ENCODE measurements at places on chromosomes 16 and 17.

DNA sequence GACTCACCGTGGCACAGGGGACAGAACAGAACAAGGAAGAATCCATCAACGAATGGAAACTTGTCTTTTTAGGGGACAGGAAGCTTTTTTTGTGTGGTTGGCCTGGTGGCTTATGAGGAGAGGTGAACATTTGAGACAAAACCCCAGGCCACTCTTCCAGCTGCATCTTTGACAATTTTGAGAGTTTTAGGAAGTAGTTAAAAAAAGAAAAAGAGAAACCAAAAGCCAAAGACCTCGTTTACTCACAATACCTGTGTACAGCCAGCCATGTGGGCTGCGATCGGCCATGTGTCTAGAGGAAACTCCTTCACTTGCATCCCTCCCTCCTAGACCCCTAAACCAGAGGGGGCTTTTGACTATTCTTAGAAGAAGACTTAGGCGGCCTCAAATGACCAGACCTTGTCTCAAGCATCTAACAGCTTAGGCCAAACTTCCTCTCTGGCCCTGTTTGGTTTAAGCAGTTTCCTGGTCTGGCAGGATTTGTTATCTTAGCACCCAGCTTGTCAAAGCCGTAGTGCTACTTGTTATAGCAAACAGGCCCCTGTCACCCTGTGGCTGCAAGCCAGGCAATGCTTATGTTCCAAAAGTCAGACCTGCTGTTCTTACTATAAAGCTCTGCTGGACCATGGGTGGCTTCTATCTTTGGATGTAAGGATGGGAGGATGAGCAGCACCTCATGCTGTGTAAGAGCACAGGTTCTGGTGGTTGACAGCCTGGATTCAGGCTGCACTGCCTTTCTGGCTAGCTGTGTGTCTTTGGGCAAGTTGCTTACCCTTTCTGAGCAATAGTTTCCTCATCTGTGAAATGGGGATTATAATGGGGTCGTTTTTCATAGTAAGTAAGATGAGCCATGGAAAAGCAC lies 17.7 kb downstream of the KSR1 start:
- no peaks in the 10 kb centered on the region for H3K27me3 ChIP-seq
- no peak overlapping the region for H3K4me3 ChIP-seq
- H3K36me3 ChIP-seq, result no peaks in the 10 kb centered on the region
- peak; percentile 53 for DNase-seq

GRCh38 chr17:42133461-42134041 lies 10.9 kb downstream of the HSPB9 start:
- H3K27me3 ChIP-seq, result no peaks in the 10 kb centered on the region
- DNase-seq, result peak; percentile 68
- no peak overlapping the region for H3K4me3 ChIP-seq
- no peak overlapping the region for H3K27ac ChIP-seq
- peaks cover 73% of the 10 kb centered on the region for H3K36me3 ChIP-seq

DNA sequence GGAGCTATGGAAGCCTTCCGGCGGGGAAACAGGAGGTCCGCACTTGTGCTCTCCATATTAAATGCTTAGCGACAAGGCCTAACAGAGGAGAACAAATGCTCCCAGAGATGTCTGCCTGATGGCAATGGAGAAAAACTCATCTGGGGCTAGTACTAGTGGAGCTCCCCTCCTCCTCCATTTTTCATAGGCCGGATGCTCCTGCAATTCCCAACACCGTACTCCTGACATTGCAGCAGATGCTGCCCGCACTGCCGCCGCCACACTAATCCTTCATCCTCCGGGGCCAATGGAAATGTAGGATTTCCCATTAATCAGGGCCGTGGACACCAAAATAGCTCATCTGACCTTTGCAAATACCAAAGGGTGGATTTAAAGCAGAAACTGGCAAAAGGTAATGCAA lies 27.5 kb downstream of the TOM1L2 start:
- no peaks in the 10 kb centered on the region for H3K27me3 ChIP-seq
- DNase-seq, result no peak
- no peak overlapping the region for H3K27ac ChIP-seq
- H3K4me3 ChIP-seq, result no peak overlapping the region
- H3K4me1 ChIP-seq, result no peaks in the 10 kb centered on the region

DNA sequence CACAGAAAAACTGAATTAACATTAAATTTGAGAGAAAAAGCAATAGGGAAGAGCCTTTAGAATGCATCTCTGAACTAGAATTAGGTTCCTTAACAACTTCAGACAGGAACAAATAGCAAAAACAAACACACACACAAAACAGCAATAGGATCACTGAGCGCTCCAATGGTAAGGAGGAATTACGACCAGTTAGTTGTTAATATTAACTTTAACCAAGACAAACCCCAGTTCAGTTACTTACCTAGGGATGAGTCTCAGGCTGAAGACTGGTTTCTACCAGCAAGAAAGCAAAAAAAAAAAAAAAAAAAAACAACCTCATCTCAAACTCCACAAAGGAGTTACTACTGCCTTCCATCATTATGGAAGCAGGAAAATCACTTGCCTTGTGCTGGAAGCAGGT lies 14.6 kb downstream of the DHRS7B start:
- peaks cover 5% of the 10 kb centered on the region for H3K36me3 ChIP-seq
- no peak overlapping the region for H3K4me3 ChIP-seq
- no peaks in the 10 kb centered on the region for H3K27me3 ChIP-seq
- H3K4me1 ChIP-seq, result no peaks in the 10 kb centered on the region
- no peak overlapping the region for H3K27ac ChIP-seq

- H3K4me1 ChIP-seq, result peaks cover 29% of the 10 kb centered on the region
- no peaks in the 10 kb centered on the region for H3K36me3 ChIP-seq
- DNase-seq, result peak; percentile 86
- peak overlapping the region; percentile 74 for H3K27ac ChIP-seq
- H3K4me3 ChIP-seq, result peak overlapping the region; percentile 8
These were observed 38.8 kb downstream of the WSB1 start for GRCh38 chr17:27332485-27333409.

DNA sequence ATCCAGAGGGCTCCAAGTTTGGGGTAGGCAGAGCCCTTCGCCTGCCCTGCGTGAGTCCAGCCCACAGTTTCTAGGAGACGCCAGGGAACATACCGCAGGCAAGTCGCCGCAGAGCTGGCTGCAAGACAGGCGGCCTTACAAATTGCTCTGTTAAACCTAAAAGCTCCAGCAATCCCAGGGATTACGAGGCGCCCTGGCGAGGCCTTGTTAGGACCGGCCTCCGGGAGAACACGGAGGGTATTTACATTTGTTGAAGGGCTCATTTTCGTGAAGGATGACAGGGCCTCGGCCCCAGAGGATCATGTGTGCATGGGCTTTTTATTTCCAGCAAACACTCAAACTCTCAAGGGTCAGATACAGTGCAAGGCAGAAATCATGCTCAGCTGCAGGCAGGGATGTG lies 77.6 kb upstream of the FOXF1 start:
- H3K4me1 ChIP-seq, result no peaks in the 10 kb centered on the region
- no peak overlapping the region for H3K4me3 ChIP-seq
- no peak overlapping the region for H3K27ac ChIP-seq

DNA sequence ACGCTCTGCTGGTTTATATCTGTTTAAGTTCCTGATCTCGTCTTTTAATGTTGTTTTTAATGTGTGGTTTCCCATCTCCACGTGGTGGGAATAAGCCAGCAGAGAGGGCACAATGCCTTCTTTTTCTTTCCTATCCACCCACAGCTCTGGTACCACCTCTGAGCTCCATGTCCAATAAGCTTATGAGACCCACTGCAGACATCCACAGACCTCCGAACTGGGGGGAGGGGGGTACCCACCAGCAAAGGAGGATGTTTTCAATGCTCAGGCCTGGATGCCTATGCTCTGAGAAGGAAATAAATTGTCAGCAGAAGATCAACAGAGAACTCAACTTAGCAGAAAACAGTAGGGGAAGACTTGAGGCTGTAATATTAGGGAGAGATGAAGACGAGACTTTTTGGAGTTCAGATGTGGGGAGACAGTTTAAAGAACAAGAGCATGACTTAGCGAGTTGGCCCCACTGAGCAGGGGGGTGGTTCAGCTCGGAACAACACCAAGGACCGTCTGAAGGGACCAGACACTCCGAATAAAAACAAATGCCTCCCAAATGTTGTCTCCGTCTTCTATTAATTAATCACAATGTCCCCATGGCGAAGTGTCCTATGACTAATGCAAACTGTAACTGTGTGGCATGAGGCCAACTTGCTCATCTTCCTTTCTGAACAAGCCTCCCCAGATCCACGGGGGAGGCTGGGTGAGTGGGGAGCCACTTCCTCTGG lies 62.7 kb downstream of the GAS7 start:
- H3K27me3 ChIP-seq, result no peaks in the 10 kb centered on the region
- no peaks in the 10 kb centered on the region for H3K36me3 ChIP-seq
- peak; percentile 62 for DNase-seq
- H3K27ac ChIP-seq, result peak overlapping the region; percentile 53
- no peak overlapping the region for H3K4me3 ChIP-seq

- H3K4me3 ChIP-seq, result no peak overlapping the region
- H3K36me3 ChIP-seq, result no peaks in the 10 kb centered on the region
- peaks cover 4% of the 10 kb centered on the region for H3K4me1 ChIP-seq
- no peak overlapping the region for H3K27ac ChIP-seq
- H3K27me3 ChIP-seq, result no peaks in the 10 kb centered on the region
These were observed 12.4 kb downstream of the P3H4 start for GRCh38 chr17:41799366-41799765.

GRCh38 chr16:28182183-28182582 lies 29.6 kb downstream of the XPO6 start:
- peaks cover 39% of the 10 kb centered on the region for H3K36me3 ChIP-seq
- H3K27ac ChIP-seq, result no peak overlapping the region
- no peaks in the 10 kb centered on the region for H3K4me1 ChIP-seq

DNA sequence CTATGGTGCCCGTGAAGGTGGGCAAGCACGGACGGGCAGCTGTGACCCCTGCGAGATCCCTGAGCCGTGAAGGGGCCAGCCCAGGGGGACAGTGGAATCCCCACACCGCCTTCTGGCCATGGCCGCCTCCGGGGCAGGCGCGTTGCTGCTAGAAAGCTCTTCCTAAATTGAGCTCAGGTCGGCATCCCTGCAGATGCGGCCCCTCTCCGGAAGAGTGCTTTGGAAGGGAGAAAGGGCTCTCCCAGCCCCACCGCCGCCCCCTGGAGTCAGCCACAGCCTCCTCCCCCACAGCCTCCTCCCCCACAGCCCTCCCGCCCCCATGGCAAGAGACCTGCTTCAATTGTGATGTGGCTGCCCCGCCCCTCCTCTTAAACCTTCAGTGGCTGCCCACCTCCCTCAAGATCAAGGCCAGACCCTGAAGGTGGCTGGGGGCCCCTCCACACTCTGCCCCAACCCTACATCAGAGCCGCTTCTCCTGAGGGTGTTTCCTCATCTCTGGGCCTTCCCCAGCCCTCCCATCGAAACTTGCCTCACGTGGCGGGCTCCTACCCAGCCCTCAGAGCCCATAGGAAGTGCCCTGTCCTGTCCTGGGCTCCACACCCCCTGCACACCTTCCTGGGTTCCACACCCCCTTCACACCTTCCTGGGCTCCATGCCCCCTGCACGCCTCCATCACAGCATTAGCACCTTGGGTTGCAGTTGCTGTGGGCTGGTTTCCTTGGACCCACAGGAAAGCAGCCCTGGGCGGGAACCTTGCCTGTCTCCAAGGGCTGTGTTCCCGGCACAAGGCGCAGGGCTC lies 5.5 kb upstream of the CBFA2T3 start:
- no peaks in the 10 kb centered on the region for H3K36me3 ChIP-seq
- no peak overlapping the region for H3K27ac ChIP-seq
- DNase-seq, result no peak
- H3K4me1 ChIP-seq, result peaks cover 18% of the 10 kb centered on the region

DNA sequence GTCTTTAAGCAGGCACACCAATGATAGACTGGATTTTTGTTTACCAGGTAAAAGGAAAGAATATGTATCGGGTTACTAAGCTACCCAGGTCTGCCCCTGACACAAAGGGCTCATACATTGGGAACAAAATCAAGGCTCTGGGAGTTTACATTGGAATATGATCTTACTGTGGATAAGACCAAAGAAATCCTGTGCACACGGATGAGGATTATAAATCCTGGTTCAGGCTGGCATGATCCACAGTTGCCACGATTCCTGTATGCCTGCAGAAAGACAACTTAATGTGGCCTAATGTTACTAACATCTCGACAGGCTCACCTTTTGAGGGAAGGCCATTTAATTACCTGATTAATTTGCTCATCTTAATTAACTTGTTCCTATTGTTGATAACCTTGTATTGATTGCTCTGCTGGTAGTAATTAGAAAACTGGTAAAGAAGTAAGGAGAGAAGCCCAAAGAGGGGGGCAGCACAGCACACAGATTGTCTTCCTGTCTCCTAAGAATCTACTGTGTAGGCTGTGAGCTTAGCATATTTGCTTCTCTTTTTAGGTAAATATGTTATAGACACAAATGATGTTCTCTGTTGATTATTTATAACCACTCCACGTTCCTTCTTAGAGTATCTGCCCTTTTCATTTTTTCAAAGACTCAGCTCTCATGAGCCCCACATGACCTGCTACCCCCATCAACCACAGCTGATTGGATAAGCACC lies 51.0 kb upstream of the TOX3 start:
- no peak for DNase-seq
- no peaks in the 10 kb centered on the region for H3K4me1 ChIP-seq
- no peak overlapping the region for H3K27ac ChIP-seq
